ENCODE measurements at places on chromosomes 11 and 22.

- DNase-seq: no peak
These were observed 9.8 kb downstream of the KRTAP5-6 start for GRCh38 chr11:1706634-1707400.

DNA sequence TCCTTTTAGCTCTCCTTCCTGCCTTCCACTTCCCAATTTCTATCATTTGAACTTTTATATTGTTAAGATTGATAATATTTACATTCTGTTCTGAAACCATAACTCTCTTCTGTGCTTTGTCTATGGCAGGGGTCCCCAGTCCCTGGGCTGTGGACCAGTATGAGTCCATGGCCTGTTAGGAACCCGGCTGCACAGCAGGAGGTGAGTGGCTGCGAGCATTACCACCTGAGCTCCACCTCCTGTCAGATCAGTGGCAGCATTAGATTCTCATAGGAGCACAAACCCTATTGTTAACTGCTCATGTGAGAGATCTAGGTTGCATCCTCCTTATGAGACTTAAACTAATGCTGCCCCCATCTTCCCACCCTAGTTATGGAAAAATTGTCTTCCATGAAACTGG lies 48.4 kb upstream of the HEPHL1 start:
- no peak for DNase-seq

DNA sequence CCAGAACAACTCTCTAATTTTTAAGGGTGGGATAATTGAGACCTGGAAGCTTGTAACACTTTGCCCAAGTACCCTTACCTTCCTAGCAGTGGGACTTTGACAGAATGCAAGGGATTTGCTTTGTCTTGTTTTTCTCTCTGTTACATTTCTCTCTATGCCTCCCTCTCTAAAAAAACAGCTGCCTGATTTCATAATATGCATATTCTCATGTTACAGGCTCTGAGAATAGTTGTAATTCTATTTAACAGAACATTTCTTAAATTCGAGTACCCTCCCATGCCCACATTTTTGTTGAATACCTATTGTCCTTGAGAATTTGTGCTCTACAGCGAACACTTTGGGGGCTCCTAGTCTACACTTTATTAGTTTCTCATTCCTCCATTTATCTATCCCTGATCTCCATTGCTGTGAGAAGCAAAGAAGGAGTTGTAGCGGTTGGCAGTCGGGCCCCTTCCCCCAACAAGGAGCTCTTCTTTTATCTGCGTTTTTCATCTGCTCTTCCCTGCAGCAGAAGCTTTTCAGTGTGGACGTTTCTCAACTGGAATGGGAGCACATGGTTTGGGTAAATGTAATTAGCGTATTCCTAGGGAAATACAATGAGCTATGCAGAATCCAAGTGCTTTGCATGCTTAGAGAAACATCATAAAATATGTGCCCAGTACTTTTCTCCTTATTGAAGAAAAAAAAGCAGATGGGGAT lies 117.7 kb upstream of the CCDC90B start:
- DNase-seq: no peak

DNA sequence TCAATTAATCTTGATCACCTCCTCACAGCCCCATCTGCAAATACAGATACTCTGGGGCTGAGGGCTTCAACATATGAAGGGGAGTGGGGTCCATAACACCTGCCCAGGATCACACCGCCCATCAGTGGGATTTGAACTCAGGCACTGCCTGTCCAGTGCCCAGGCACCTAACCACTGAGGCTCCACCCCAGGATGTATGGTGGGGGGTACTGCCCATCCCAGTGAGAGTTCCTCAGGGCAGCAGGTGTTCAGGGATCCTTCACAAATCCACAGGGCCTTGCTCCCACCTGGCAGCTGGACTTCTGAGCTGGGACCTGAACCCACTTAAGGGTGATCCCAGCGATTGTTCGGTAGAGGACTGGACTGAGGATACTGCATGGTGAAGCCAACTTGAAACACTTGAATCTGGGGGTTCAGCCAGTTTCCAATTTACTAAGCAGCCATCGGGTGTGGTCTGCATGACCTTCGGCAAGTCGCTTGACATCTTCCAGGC lies 33.3 kb downstream of the PRDM11 start:
- DNase-seq: no peak

DNA sequence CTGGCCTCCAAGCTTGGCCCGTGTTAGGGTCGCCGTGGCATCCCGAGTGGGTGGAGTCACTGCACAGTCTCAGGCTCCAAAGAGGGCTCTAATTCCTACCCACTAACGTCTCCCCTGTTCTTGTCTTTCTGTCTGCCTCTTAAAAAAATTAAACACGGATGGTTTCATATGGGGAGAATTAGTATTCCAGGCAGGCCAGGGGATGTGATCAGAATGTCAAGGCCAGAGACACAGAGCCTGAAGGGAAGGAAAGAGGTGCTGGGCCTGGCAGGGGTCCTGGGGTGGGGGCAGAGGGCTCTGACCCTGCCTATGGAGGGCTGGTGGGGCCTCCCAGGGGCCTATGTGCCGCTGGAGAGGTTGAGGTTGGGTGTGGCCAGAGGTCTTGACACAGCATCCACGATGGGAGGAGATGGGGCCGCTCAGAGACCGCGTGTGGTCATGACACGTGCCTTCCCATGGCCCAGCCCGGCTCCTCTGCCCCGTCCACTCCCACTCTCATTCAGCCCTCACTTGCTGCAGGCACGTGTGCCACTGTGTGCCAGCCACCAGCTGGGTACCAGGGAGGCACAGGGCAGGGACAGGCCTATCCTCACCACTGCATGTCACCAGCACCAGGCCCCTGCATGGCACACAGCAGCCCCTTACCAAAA lies 56.5 kb downstream of the FLRT1 start:
- DNase-seq: no peak

DNA sequence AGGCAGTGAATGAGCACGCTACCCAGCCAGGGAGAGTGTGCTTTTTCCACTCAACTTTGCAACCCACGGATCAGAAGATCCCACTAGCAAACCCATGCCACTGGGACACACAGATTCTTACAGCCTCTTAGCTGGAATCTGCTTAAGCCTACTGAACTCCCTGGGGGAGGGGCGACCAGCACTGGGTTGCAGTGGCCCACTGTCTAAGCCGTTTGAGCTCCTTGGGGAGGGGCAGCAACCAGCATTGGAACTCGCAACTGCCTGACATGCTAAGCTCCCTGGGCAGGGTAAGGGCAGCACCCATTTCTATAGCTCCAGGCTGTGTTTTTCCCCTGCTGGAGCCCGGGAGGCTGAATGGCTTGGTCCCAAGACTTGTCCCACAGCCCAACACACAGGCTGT lies 99.6 kb downstream of the FAM168A start:
- no peak for DNase-seq

- DNase-seq: peak; percentile 57
These were observed 101.4 kb upstream of the C11orf87 start for GRCh38 chr11:109320595-109320994.

DNA sequence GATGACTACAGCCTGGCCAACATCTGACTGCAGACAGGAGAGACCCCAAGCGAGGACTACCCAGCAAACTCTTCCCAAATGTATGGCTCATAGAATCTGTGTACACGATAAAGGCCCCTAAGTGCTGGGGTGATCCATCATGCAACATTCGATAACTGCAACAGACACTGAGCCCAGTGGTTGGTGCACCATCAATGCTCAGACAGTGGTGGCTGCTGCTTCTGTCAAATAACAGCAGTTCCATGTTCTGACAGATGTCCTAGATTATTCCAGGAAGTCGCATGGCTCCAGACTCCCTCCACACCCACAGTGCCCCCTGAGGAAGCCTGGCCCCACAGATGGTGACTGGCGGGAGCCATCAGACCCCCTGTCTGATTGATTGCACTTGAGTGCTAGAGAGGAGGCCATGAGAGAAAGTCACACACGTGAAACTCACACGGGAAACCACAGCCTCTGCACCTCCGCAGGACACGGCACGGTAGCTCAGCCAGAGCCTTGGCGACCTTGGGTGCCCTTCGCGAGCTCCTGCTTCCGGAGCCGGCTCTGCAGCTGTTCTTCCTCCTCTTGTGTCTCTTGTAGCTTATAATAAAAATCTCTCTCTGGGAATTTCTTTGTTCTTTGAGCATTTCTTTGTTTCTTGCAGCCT lies 1155.9 kb downstream of the TBC1D22A start:
- DNase-seq: no peak

DNA sequence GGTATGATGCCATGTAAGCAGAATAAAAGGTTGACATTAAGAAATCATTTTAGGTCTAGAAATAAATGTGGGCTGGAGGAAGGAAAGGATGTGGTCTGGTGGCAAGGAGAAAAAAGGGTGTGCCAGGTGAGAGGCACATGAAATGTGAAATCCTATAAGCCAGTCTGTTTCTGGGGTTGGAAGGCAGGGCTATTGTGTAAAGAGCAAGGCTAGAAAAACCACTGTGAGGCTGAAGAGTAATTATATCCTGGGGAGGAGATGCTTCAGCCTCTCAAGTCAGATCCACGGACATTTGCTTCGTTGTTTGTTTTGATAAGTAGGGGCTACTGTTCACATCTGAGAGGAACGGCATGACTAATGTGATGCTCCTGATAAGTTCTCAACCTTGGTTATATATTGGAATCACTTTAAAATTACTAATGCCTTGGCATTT lies 77.5 kb upstream of the CTSC start:
- DNase-seq: no peak

DNA sequence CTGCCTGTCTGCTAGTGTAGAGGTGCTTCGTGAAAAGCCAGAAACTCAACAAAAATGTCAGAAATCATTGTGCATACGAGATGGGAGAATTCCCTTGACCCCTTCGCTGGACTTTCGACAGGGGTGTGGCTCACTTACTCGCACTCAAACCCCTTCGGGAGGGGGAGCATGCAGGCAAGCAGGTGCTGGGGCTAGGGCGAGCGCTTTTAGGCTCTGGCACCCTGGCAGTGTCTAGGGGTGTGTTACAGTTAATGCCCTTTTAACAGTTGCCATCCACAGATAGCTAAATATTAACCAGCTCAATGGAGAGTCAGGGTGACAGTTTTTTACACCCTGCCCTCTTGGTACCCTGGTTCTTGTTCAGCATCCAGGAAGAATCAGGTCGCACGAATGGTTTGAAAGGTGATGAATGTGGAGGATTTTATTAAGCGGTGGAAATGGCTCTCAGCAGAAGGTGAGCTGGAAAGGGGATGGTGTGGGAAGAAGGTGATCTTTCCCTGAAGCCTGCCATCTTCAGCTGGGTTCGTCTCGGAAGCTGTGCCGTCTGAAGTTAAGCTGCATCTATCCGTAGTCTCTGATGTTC lies 59.6 kb upstream of the SHANK2 start:
- DNase-seq: no peak

- no peak for DNase-seq
These were observed 36.9 kb downstream of the IGF2 start for GRCh38 chr11:2102132-2102882.

GRCh38 chr11:57432149-57432561 lies 5.2 kb upstream of the SLC43A3 start:
- no peak for DNase-seq

- no peak for DNase-seq
These were observed 79.7 kb downstream of the FDX1 start for GRCh38 chr11:110509472-110509871.

DNA sequence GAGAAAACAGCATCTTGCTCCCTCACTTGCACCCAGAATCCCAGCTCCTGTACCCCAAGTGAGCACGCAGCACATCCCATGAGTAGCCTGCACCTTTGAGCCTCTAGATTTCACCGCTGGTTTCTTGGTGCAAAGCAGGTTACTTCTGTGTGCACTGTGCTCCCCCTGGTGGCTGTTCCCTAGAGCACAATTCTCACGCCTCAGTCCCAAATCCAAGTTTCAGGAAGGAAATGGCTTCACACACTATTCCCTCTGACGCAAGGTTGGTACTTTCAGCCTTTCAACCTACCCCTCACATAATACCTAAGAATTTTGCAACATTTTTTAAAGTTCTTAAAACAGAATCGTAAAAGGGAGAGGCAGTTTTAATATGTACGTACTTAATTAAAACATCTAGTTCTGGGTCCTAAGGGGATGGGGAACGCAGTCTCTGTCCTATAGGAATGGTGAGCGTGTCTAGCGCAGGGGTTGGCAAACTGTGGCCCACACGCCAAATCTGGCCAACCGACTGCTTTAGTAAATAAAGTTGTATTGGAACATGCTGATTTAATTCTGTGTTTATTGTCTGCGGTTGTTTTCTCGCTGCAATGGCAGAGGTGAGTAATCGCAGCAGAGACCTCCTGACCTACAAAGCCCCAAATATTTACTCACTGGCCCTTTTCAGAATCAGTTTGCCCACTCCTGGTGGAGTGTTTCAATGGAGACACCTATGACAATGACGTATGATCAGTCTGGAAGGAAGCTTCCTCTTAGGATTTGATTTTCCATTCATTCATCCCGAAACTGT lies 27.5 kb downstream of the DHCR7 start:
- peak; percentile 36 for DNase-seq

DNA sequence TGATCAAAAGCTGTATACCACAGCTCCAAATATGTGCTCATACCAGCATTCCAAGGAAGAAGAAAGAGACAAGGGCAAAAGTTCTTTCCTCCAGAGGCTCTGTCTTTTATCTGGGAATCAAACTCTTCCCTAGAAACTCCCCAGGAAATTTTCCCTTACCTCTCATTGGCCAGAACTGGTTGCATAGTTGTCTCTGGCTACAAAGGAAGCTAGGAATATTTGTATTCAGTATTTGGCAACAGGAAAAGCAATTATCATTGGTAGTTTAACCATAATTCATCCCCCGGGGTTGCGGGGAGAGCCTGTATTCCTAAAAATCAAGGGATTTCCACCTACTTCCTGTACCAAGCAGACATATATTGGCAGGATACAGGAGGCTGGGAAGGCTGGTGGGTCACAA lies 10.5 kb upstream of the ZFTA start:
- DNase-seq: no peak

DNA sequence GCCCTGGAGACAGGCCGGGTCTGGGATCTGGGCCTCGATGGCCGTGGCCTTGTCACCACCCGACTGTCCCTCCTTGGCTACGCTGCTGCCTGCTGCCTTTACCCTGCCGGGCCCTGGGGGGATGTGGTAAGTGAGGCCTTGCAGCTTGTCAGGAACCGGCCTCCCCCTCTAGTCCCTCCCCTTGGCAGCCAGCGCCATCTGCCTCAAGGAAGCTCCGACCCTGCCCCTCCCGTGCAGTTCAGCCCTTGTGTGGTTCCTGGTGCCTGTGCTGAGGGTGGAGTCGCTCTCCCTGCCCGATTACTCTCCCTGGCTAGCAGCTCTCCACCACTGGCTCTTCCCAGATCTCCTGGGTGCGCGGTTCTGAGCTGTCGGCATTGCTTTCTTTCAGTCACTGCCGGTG lies 33.7 kb downstream of the CTTN start:
- DNase-seq: no peak

DNA sequence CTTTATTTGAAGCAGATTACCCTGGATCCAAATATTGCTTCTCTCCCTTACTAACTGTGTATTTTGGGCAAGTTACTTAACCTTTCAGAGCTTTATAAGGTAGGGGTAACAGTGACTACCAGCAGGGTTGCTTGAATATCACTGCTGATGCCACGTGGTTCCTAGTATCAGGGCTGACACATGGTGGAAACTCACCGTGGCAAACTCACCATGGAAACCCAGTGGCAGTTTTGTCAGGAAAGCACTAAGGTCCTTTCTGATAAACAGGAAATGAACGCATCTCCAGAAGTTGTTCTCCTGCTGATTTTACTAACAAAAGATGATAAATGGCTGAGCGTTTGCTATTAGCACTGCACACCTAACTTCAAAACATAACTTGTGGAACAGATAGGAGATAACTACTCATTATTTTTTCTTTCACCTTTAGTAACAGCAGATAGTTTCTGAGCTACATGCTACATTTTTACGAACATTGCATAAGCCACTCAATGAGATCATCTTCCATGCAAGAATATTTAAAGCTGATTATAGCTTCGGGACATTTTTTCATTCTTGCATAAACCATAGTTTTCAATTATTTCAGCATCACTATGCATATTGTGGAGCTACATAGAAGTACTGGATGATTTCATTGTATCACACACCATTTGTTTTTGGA lies 59.7 kb upstream of the RAG2 start:
- DNase-seq: no peak

GRCh38 chr11:71189768-71190315 lies 62.5 kb downstream of the SHANK2 start:
- no peak for DNase-seq
